Retina (tissue), 1 donor: ENCODE measurements at places on chromosomes 12 and 14.

DNA sequence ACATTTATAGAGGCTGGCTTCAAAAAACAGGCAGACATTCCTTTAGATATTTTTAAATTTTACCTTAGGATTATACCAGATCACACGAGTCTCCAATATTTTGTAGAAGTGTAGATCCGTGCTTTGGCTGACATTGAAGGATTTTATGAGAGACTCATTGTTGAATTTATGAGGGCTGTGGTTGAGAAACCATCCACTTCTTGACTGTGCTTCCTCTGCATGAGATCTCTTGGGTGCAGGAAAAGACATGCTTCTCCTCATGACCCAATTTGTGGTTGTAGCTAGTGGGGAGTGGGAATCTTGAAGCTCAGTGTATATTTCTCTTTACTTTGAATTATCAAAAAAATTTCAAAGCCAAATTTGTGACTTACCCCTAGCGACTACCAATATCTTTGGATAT lies 36.7 kb upstream of the NKX2-8 start:
- DNase-seq = no peak

- DNase-seq = no peak
Measured at GRCh38 chr12:77999074-77999715, 168.5 kb downstream of the NAV3 start.

DNA sequence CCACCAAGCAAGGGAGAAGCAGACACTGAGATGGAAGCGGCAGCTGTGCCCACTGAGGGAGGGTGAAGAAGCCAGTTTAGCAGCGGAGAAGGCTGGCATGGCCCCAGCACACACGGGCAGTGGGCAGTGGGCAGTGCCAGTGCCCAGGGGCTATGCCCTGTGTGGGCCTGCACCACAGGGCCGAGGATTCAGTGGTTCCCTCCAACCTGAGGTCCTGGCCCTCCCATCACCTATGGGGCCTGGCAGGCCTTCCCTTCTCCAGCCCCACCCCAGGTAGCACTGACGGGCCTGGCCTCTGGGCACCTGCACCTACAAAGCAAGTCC lies 81.1 kb downstream of the ITPK1 start:
- DNase-seq = no peak

DNA sequence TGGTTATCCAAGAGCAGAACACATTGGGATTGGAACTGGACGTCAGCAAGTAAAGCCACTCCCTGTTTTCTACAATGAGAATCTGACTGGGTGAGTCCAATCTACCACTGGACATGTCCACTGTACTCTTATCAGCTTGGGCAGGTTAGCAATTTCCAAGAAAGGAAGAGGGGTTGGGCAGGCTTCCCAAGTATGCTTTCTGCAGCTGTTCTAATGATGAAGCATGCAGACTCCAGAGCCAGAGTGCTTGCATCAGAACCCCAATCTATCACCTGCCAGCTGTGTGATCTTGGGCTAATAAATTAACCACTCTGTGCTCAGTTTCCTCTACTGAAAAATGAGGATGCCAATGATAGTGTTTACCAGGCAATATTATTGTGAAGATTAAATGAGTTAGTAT lies 92.0 kb downstream of the EMP1 start:
- DNase-seq = no peak

- no peak for DNase-seq
Measured at GRCh38 chr12:105338966-105339365, 8.5 kb downstream of the C12orf75 start.

- no peak for DNase-seq
Measured at GRCh38 chr14:76106188-76106587, 45.5 kb upstream of the GPATCH2L start.

- peak; percentile 59 for DNase-seq
Measured at GRCh38 chr14:101075801-101076413, 172.4 kb upstream of the RTL1 start.

GRCh38 chr12:99372257-99372920 lies 275.2 kb upstream of the GARIN6 start:
- no peak for DNase-seq

- DNase-seq = no peak
Measured at GRCh38 chr12:69816082-69816481, 8.9 kb upstream of the MYRFL start.

DNA sequence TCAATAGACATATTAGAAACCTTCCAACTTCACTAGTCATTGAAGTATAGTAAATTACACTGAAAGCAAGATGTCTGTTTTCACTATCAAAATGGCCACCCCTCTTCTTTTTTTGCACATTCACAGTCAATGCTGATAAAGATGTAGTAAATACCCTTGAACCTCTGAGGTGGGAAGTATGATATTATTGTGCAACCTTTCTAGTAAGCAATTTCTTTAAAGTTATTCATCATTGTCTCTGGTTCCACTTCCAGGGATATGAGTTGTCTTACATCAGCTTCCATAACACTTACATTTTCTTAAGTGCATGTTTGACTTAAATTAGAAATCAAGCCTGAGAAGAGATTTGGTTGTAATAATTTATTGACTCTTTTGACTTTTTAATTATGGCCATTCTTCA lies 453.9 kb upstream of the MGAT4C start:
- DNase-seq = no peak

- DNase-seq = peak; percentile 44
Measured at GRCh38 chr12:13816394-13816793, 165.0 kb downstream of the GRIN2B start.

DNA sequence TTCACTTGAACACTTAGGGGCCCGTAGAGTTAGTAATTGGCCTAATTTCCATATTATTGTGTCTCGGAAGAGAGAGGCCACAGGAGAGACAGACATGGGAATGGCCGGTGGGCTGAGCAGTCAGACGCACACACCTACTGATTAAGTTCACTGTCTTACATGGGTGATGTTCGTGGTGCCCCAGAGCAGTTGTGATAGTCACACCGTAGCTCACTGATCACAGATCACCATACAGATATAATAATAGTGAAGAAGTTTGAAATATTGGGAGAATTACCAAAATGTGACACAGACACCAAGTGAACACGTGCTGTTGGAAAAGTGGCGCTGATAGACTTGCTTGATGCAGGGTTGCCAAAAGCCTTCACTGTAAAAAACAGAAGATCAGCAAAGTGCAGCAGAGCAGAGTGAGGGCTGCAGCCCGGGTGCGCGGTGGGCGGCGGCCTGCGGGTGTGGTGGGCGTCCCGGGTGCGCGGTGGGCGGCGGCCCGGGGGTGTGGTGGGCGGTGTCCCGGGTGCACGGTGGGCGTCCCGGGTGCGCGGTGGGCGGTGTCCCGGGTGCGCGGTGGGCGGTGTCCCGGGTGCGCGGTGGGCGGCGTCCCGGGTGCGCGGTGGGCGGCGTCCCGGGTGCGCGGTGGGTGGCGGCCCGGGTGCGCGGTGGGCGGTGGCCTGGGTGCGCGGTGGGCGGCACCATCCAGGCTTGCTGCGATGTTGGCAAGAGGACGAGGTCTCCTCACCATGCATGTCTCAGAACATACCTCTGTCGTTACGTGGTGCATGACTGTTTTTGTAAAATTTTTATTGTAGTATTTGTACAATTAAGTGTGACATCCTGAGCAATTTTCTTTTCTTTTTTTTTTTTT lies 34.3 kb upstream of the TEX22 start:
- DNase-seq = peak; percentile 51

DNA sequence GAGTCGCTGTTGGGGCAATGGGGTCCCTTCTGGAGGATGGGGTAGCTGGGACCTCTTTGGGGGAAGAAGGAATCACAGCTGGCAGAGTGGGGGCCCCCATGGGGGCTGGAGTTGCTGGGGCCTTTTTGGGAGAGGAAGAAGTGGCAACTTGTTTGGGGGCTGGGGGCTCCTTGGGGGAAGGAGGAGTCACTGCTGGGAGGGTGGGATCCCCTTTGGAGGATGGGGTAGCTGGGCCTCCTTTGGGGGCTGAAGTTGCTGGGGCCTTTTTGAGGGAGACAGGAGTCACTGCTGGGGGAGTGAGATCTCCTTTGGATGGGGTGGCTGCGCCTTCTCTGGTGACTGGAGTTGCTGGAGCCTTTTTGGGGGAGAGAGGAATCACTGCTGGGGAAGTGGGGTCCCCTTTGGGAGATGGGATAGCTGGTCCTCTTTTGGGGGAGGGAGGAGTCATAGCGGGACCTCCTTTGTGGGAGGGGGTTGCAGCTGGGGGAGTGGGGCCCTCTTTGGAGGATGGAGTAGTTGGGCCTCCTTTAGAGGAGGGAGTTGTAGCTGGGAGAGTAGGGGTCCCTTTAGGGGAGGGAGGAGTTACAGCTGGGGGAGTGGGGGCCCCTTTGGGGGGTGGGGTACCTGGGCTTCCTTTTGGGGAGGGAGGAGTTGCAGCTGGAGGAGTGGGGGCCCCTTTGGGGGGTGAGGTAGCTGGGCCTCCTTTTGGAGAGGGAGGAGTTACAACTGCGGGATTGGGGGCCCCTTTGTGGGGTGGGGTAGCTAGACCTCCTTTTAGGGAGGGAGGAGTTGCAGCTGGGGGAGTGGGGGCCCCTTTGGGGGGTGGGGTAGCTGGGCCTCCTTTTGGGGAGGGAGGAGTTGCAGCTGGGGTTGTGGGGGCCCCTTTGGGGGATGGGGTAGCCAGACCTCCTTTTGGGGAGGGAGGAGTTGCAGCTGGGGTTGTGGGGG lies 7.9 kb downstream of the NACA start:
- DNase-seq = no peak
